Lung microvascular endothelial cell (primary cell): ENCODE measurements at places on chromosomes 13 and 19. TPM values are rescaled to one million over a fixed set of nuclear protein-coding genes. Genes with fewer than 3 reads are reported as not detected.
A peak's percentile ranks its signal among the peaks of the same experiment; 100 is the strongest.

- no peak for DNase-seq
Measured at GRCh38 chr13:33806470-33807248, 11.3 kb upstream of the RFC3 start.

Gene OR7A17
- not detected in 2 replicates for total RNA-seq

DNA sequence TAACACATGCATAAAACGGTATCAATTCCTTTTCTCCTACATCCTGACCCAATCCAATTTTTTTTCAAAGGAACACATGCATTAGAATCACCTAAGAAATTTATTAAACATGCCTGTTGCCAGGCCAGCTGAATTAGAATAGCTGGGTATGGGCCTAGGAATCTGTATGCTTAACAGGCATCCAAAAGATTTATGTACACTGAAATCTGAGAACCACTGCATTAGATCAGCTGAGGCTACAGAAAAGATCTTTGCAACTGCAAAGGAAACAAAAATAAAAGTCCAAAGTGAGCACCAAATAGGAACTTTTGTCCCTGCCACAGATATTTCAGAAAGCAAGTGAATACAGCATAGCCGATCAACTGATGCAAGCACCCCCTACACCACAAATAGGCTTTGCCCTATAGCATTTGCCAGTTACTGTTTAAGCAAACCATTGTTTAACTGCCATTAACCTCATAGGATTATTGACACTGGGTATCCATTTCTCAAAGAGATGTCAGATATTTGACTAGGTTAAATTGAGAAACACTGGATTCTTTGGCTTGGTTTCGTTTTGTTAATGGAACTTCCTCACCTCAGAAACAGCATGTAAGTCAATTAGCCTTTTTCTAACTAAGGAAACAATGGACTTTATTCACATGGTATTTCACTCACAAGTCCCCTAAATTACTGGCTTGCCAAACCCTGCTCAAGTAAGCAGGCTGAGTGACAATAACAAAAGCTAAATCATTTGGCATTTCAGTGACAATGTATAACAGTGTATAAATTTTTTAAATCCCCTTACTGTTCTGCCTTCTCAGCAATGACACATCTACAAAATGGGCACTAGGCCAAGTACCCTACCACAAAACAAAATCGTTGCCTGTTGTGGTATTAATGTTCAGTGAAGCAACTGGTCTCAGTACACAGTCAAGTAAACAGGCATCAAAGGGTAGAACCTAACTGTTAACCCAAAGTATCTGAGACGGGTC is 67.8 kb downstream of the SUCLA2 start:
- no peak for DNase-seq

DNA sequence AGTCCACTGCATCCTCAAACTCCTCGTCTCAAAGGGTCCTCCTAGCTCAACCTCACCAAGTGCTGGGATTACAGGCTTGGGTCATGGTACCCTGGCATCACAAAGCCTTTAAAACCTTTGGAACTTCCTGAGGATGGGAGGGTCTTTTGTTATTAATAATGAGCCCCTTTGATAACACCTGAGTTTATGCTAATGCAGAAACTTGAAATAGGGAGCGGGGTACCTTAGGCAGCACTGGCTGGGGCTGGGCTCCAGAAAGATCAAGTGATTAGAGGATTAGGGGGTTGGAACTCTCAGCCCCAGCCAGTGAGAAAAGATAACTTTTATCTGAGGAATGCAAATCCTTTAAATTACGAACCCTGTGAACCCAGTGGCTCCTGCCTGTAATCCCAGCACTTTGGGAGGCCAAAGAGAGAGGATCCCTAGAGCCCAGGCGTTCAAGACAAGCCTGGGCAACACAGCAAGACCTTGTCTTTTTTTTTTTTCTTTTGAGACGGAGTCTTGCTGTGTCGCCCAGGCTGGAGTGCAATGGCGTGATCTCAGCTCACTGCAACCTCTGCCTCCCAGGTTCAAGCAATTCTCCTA is 9.3 kb upstream of the PSPC1 start:
- DNase-seq = no peak

DNA sequence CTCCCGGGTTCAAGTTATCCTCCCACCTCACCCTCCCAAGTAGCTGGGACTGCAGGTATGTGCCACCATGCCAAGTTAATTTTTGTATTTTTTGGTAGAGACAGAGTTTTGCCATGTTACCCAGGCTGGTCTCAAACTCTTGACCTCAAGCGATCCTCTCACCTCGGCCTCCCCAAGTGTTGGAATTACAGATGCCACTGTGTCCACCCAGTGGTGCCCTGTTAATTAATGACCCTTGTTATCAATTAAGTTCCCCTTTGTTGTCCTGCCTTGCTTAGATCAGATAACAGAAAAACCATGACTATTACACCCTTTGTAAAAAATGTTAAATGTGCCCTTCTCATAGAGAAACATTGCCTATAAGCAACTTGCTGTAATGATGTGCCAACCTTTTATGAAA is 34.4 kb upstream of the IGFL1 start:
- DNase-seq = no peak

GRCh38 chr19:55273978-55274707 is 5.8 kb downstream of the HSPBP1 start:
- DNase-seq = no peak

DNA sequence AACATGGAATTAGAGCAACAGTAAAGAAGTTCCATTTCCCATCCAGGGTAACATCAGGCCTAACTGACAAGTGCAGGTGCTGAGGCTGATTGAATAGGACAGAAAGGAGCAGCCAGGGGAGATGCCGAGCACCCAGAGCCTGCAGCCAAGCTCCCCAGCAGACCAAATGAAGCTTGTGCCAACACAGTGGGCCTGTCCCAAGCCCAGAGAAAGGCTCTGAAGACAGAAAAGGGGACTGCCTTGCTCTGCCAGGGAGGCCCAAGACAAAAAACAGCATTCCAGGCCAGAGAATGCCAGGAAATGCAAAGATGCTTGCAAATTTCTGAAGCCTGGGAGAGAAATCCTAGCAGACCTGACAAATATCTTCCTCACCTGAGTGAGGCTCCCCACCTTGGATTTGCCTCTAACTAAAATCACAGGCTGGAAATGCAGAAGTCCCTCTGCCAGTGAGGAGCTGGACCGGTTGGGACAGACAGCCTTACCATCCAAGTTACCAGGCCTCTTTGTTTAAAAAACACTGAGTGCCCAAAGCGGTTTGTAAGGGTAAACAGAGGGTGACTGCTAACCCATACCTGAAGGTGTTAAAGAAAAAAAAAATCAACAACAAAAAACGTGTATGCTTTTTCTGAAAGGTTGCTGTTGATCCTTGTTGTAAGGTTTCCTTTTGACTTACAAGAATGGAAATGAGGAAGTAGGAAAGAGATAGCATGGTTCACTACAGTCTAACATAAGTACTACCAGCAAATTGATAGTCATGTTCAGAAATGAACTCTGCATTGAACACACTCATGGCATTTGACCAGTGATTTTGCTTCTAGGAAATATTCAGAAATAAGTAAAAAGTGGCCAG is 11.8 kb upstream of the HMGB1 start:
- DNase-seq = no peak

DNA sequence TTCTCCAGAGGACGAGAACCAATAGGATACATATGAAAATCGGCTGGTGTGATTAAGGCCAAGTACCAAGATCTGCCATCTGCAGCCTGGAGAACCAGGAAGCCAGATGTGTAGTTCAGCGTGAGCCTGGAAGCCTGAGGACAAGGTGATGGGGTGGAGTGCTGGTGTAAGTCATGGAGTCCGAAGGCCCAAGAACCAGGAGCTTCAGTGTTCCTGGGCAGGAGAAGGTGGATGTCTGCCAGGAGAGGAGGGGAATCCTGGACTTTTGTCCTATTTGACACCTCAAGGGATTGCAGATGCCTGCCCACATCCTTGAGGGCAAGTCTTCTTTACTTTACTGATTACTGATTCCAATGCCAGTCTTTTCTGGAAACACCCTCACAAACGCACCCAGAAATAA is 71.5 kb downstream of the SPATA13 start:
- DNase-seq = no peak

GRCh38 chr19:4606921-4607678 is 32.2 kb upstream of the TNFAIP8L1 start:
- DNase-seq = peak; percentile 32

Gene AP1M2
- not detected in 2 replicates for total RNA-seq

- no peak for DNase-seq
Measured at GRCh38 chr13:78907006-78907405, 248.1 kb upstream of the OBI1 start.

Gene URAD
- total RNA-seq = not detected in 2 replicates

Gene ZNF555
- 2.2 and 3.0 TPM in 2 replicates for total RNA-seq

DNA sequence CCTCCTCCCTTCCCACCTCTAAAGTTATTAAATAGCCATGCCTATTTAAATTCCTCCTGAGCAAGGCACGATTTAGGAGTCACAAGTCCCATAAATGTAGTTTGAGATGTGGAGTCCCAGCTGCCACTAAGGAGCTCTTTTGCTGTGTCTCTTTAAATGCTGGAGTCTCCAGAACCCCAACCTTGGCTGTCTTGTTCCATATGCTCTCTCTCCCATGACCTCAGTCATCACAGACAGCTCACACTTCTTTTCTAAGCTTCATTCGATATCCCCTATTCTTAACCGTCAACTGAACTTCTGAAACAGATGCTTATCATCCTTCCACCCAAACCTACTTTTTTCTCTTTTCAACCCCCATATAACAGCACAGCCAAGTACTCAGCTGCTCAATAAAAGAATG is 197.1 kb downstream of the VWA8 start:
- no peak for DNase-seq
